ENCODE measurements at places on chromosomes 11 and 22.
A peak's percentile ranks its signal among the peaks of the same experiment; 100 is the strongest.

- no peak for DNase-seq
Observed at GRCh38 chr11:2348986-2349385, 28.1 kb upstream of the CD81 start.

- DNase-seq = no peak
Observed at GRCh38 chr11:105233285-105233684, 93.7 kb upstream of the CARD18 start.

DNA sequence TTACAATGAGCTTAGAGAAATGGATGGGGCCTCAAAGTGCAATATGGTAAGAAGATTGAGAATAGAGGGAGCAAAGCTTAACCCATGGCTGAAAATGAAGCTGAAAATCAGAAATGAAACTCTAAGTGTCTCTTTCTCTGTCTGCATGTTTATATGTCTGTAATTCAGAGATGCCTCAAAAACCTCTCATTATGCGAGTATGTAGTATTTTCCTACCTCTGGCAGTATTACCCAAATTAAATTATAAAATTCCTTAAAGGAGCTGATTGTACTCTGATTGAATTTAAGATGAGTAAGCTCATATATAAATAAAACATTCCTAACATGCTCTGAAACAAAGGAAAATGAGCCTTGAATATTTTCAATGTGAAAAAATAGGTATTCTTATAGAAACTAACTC is 39.8 kb upstream of the PRSS23 start:
- no peak for DNase-seq

DNA sequence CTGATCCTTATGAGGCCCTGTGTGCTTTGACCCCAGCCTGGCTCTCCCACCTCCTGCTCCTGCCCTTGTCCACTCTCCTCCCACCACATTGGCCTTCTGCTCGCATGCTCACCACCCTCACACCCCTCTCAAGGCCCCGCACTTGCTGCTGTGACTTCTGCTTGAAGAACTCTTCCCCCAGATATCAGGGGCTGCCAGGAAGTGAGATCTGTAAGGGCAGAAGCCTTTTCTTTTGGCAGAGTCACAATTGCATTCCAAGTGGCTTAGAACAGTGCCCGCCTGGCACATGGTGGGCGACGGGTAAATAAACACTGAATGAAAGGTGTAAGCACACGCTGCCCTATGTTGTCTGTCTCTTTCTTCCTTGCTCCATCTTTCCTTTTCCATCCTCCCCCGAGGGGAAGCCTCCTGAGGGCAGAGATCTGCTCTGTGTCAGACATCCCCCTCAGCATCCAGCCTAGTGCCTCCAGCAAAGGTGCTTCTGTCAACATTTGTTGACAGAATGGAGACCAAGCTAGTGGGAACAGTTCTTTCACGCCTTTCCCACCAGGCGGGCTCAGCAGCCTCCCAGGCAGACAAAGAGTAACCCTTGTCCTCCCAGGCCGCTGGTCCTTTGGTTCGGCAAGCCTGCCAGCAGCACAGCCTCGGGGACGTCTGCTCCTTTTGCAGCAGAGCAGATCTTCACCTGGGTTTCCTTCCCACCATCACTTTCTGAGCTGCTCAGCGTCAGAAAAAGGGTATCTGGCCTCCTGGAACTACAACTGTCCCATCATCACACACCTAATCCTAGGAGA is 10.0 kb upstream of the PEX26 start:
- DNase-seq = no peak

DNA sequence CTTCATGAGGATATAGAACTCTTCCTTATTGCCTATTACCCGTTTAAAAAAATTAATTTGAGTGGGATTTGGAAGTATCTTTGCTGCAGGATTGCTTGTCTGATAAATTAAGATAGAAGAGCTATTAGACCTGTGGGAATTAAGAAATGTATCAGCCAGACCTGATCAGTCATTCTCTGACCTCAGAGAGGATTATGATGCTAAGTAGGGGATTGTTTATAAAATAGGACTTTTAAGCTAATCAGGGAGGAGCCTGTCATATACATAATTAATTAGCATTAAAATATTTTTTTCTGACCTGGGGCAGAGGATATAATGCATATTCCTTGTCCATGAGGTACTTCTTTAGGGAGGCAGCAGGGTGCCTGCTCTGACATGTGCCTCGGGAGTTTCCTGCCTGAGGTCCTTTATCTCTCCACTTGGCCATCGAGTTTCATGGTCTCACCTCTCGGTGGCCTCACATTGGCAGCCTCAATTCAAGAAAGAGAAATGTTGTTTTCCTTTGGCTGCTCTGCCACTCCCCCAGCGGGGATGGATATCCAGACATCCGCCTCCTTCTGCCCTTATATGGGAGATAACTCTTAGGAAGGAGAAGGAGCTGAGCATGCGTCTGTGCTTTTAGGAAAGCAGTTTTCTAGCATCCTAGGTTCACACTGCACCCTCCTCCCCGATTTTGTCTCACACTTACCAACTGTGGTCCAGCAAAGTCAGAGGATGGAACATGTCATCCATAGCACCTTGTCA is 41.1 kb downstream of the DIXDC1 start:
- DNase-seq = no peak

GRCh38 chr22:20009582-20010306 is 6.9 kb downstream of the ARVCF start:
- no peak for DNase-seq

DNA sequence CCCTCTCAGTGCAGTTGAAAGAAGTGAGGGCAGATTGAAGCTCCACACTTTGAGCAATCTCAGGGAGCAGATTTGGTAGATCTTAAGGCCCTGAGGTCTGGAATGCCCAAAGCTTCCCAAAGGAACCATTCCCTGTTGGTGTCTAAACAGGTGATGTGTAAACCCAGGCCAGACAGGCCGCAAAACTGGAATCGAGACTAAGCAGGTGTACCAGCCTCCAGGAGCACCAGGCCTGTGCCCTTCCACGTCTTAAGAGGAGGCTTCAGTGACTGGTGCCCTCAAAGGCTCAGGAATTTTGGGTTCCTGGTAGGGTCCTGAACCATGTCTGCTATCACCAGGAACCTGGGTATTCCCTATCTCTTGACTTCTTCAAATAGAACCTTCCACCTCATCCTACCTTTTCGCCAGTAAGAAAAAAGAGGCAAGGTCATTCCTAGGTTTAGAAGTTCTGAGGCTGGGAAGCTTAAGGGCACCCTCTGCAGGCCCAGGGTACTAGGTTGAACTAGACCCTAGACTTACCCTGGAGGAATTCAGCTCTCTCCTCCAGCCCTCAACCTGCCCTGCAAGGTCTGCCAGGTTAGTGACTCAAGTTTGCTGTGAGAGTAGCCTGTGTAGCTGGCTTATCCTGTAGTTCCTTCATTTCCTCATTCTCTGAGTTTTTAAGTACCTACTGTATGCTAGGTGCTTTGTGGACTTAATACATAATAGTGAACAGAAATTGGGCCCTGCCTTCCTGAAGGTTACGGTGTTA is 100.0 kb upstream of the NNMT start:
- no peak for DNase-seq

GRCh38 chr11:36377759-36378564 is 81.9 kb downstream of the PRR5L start:
- DNase-seq = no peak

GRCh38 chr11:120017582-120018150 is 120.2 kb downstream of the TRIM29 start:
- no peak for DNase-seq

DNA sequence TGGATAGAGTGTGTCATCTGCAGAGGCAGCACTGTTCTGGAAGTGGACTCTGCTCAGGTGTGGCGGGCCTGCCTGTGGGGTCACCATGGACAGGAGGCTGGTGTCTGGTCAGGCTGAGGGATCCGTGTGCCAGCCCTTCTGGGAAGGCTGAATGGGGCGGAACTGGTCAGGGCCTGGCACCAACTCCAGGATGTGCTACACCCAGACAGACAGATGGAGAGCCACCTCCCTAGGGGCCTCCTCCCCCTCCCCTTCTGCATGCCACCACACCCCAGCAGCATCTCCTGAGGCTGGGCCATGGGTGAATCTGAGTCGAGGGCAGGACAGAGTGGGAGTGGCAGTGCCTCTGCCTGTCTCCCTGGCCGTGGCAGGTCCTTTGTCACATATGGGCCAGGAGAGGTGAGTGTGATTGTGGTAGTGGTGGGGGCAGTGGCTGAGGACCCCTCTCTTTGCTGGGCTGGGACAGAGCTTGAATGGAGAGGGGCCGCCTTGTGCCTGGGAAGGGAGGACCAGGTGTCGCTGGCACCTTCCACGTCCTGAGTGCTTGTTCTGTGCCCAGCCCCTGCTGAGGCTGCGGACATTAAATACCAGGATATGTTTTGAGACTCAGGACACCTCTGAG is 29.1 kb downstream of the ST3GAL4 start:
- DNase-seq = no peak

DNA sequence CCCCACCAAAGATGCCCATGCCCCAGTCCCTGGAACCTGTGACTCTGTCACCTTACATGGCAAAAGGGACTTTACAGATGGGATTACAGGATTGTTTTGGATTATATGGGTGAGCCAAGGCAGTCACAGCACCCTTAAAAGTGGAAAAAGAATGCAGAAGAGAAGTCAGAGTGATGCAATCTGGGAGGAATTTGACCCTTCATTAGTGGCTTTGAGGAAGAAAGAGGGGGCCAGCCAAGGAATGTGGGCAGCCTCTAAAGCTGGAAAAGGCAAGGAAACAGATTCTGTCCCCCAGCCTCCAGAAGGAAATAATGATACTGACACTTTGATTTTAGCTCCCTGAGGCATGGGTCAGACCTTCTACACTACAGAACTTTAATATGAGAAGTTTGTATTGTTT is 257.3 kb upstream of the ISX start:
- no peak for DNase-seq

GRCh38 chr22:24703101-24703500 is 71.4 kb downstream of the PIWIL3 start:
- no peak for DNase-seq

GRCh38 chr11:1388763-1389102 is 1.0 kb upstream of the BRSK2 start:
- DNase-seq = no peak

DNA sequence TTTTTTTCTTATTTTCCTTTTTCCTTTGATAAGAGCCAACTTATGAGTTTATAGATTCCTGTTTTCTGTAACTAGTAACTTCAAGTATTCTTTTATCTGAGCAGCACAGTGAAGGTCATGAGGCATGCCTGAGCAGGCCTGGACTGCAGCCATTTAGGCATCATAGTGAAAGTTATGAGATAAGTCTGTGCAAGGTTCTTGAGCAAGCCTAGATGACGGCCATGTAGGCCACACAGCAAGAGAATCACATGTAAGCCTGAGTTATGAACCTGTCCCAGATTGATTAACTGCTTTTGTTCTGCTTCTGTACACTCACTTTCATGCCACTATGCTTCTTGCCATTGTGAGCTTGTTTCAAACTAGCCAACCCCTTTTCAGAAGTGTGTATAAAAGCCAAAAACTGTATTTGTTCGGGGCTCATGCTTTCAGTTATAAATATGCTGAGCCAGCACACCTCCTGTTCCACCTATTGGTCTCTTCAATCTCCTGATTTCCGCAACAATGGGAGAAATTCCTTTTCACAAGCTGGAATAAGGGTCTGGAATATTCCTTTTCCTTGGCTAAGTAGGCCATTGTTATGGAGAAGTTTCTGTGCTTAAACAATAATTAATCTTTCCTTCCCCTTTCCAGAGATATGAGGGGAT is 745.7 kb downstream of the FAM181B start:
- no peak for DNase-seq

DNA sequence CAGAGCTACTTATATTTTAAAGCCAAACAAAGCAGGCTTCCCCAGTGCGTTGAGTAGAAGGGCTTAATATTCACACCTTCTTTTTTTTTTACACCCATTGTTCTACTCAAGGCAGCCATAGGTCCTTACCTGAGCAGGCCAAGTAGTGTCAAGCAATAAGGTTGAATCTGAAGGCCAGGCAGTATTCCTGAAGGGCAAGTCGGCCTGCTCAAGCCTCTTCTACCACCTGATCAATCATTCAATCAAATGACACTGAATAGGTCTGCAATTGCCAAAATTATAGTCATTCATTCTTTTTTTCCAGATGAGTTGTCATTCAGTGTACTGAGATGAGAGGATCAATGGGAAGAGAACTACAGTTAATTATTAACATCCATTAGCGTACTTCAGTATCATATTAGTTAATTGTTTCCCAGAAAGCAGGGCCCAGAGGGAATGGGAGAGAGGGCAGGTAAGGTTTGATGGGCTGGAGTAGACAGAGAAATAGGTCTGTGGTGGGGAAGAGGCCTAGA is 11.9 kb upstream of the PPP2R1B start:
- no peak for DNase-seq

DNA sequence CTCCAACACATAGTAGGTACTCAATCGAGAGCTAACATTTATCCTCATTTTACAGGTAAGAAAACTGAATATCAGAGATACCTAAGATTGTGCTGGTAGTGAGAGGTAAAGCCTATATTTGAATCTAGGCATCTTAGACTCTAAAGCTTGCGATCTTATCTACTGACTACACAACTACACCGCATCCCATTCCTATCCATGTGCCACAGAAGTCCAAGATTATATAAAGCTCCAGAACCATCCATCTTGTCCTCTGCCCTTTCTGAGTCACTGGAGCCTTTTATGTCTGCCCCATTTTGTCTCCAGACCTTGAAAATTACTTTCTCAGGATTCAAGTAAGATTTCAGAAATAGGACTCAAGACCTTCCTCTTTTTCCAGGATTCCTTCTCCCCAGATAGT is 84.4 kb downstream of the OR5AK2 start:
- no peak for DNase-seq

- peak; percentile 59 for DNase-seq
Observed at GRCh38 chr11:123653827-123654565, 428 bp downstream of the SCN3B start.

DNA sequence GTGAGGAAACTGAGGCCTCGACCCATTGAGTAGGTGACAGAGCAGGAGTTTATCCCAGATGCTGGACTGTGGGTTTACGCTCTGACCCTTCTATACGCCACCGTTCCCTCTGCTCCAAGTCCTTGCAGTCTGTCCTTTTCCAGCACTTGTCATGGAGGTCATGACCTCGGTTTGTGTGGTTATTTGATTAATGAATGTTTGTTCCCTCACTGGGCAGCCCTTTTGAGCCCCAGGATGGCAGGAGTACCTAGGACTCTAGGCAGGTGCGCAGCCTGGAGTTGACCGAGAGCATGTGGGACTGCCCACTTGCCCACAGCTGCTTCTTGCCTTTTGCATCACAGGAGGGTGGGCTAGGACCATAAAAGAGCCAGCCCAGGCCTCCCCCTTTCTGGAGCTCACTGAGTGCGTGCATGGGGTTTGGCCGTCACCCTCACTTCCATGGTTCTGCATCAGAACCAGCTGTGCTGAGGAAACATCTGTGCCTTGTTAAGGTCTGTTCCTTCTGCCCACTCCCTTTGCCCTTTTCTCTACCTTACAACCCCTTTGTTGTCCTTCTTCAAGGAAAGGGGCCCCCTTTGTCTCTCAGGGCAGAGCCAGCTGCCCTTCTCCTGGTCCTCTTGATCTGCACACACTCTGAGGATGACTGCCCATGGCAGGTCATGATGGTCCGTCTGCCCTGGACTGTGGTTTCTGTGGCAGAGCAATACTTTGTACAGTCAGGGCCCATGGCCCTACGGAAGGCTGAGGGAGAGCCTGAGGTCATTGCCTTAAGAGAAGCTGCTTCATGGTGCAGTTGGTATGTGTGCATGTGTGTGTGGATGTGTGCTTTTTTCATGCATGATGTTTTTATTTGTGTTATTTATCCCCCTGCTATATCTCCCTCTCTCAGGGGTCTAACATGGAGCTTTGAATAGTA is 38.2 kb downstream of the BMAL1 start:
- DNase-seq = no peak

- no peak for DNase-seq
Observed at GRCh38 chr11:11420899-11421285, 67.8 kb upstream of the CSNK2A3 start.

GRCh38 chr11:105156231-105156630 is 16.7 kb upstream of the CARD18 start:
- no peak for DNase-seq
